ENCODE measurements at places on chromosomes 3 and 15.

DNA sequence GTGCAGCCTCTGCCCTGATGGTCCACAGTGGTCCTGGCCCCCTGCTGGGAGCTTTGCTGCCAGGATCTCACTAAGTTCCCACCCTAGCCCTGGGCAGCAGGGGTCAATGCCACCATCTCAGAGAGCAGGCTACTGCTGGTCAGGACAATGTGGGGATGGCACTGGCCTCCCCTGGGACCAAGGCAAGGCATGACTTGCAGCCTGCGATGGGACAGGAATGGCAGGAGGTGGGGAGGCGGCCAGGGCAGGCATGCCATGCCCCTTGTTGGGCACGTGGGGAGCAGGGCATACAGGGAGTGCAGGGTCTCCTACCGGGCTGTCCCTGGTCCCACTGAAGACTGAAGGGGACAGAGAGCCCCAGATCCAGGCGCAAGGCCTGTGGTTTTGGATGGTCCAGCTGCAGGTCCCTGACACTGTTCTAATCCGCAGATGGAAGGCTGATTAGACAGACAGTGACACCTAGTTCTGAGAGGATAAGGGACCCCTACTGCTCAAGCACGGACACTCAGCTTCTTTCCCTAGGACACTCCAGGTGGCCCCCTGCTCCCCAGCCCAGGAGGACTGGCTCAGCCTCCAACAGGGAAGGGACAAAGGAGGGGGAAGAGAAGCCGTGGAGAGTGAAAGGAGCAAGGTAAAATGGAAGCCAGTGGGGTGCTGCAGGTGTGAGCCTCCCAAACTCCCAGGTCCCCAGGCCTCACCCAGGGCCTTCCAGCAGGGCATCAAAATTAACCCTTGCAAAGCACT lies 69.2 kb upstream of the RPL32 start:
- no peak for DNase-seq

DNA sequence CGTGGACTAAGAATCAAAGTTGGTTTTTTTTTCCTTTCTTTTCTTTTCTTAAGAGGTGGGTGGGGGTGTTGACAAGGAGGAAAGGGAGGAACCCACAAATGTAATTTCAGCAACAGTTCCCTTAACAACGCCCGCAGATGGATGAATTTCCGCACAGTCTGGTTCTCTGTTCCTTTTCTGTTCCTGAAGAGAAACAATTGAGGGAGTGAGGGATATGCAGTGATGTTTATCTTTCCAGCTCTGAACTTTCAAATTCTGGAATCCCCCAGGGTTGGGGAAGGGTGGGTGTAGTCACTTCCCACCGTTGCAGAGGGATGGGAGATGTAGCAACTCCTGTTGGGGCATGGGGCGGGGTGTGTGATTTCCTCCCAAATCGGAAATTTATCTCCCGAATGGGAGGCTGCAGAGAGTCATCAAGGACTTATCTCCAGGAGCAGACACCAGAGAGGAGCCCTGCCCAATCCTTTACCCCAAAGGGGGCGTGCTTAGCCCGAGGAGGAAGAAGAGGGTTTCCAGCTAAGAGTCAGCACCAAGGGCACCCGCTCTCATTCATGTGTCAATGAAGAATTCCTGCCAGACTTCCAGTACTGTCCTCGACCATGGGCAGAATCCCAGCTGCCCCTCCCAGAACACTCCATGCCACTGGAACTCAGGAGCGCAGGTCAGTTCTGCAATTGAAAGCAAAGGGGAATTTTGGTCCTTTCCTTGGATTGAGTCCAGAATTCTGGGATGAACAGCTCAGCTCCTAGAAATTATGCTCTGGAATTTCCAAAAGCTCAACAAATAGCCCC lies 35.0 kb upstream of the CFAP161 start:
- no peak for DNase-seq

GRCh38 chr3:78761126-78761525 lies 1006.7 kb downstream of the ROBO1 start:
- no peak for DNase-seq

GRCh38 chr3:188602111-188602510 lies 448.2 kb downstream of the LPP start:
- DNase-seq = no peak

DNA sequence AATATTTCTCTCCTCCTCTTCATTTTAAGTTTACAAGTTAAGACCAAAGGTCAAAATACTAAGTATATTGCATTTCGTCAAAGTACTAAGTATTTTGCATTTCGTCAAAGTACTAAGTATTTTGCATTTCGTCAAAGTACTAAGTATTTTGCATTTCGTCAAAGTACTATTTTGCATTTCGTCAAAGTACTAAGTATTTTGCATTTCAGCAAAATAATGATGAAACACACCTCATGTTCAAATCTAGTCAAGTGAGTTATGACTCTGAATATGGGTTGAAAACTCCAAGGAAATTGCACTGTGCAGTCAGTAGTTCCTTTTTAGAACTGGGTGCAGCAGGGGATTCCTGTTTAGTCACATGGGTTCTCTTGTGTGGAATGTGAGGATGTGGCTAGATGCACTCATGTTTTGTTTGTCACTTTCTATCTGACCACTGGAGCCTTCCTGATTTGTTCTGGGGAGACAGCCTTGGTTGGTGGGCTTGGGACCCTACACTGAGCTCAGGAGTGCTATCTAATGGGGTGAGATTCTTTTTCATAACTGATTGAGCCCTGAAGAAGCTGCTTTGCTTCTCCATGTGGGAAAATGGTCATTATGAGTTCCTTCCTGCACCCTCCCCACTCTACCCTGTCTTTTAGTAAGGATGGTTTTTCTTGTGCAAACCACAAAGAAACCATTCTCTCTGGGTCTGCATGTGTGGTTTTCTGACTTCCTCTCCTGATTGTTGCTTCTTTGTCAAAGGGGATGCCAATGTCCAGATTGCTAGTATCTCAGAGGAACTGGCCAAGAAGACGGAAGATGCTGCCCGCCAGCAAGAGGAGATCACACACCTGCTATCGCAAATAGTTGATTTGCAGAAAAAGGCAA lies 73.4 kb downstream of the CCK start:
- no peak for DNase-seq

- no peak for DNase-seq
Measured at GRCh38 chr3:165883863-165884478, 46.7 kb upstream of the BCHE start.

- DNase-seq = no peak
Measured at GRCh38 chr3:184395320-184395660, 15.4 kb downstream of the CHRD start.

- DNase-seq = no peak
Measured at GRCh38 chr3:377158-377561, 180.6 kb downstream of the CHL1 start.

DNA sequence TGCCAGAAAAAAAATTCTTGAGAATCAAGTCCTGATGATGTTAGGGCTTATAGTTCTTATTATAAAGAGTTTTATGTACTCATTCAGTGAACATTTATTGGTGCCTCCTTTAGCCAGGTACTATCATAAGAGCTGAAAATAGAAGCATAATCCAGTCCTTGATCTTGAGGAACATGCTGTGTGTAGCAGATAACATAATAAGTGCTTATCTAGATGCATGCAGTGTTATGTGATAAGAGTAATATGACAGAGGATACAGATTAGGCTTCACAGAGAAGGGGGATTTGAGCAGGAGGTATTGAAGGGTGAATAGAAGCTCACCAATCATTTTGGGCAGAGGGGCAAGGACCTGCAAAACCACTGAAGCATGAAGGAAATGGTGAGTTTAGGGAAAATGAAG lies 1.1 kb downstream of the CCR2 start:
- no peak for DNase-seq

GRCh38 chr3:129184396-129184657 lies 631 bp upstream of the CNBP start:
- no peak for DNase-seq

GRCh38 chr3:65888980-65889706 lies 149.6 kb downstream of the MAGI1 start:
- DNase-seq = no peak

DNA sequence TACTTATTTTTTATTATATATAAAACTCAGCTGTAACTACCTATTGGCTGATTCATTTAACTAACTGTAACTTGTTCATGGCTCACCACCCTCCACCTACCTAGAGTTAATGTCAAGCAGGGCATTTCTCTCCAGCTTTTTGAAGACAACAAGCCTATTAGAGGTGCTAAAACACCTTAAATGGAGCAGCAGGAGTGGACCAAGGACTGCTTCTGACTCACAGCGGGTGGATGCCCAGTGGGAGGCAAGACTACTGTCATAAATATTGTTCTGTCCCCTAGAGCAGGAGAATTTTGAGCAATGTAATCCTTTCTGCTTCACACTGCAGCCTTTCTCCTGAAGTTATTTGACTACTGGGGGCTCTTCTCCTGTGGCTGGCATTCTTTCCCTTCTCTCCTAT lies 146.9 kb downstream of the CLSTN2 start:
- DNase-seq = no peak

DNA sequence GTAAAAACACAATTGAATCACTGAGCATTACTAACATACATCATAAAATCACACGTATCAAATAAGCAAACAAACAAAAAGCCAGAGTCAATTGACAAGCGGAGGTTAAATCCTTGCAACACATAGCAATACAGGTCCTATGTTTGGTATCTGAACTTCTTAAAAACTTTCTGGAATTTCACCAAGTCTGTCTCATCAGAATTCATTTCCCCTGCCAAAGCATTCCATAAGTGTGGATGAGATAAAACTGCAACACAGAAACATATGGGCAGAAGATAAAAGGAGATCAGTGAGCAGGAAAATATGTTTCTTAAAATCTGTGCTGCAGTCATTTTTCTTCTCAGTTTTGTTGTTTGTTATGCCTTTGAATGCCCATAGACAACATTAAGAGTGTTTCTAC lies 1155.5 kb downstream of the TBL1XR1 start:
- no peak for DNase-seq

- DNase-seq = no peak
Measured at GRCh38 chr3:49883998-49884397, 14.3 kb upstream of the CAMKV start.

DNA sequence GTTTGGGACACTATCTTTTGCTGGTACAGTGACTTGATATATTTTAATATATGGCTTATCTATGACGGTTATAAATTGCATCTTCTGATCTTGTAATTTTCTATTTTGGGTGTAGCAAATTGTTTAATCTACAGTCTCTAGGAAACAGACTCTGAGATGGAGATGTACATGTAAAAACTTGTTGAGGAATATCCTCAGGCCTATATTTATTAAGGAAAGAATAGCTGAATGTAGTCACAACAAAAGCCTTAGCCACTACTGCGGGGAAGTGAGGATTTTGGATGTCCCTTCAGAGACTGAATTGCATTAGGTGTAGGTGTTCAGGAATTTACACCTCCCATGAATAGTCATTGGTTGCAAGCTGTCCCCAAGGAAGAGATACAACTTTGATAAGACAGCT lies 13.8 kb upstream of the OR5K3 start:
- DNase-seq = no peak

DNA sequence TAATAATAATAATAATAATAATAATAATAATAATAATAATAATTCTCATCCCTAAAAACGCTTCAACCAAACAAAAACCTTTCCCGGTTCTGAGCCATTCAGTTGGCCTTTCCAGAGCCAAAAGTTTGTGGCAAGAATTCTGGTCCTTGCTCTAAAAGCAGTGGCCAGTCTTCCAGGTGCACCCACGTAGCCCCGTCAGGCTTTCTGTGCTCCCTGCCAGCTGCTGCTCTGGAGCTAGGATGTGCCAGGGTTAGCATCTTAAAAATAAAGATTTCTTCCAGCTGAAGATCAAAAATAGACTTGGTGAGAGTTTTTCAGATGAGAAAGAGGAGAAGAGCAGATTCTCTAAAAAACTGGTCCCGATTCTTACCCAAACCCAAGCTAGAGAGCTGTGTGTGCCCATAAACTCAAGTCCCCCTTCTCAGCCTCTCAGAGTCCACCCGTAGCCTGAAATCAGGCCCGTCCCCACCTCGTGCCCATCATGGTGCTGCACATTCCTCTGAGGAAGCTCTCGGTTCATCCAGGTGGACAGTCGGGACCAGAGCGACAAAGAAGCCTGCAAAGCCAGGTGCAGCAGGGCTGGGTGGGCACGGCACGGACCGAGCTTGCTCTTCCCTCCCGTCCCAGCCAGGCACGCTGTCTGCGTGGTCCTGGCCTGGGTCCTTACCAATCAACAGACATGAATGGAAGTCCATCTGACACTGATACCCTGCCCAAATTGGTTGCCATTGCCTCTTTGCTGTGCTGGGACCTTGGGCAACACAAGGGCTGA lies 155.6 kb downstream of the LRRC28 start:
- DNase-seq = no peak

DNA sequence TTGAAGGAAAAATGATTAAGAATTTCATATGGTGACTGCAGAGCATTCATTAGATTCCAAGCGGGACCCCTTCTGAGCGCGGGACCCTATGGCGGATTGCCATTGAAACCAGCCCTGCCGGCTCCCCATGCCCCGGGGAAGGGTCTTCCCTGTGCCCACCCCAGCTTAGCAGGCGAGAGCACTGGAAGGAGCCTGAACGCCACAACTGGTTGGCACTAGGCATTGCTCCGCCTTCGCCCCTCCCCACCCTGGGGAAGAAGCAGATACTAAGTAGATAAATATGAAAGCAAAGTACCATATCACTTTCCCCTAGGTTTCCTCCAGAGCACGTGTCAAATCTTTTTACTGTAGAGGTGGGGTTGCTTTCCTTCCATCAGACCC lies 70.7 kb downstream of the CYP19A1 start:
- no peak for DNase-seq

GRCh38 chr3:118406562-118406961 lies 628.1 kb downstream of the IGSF11 start:
- DNase-seq = no peak

GRCh38 chr15:59611276-59612260 lies at the start of gene GCNT3:
Gene GCNT3, plus strand, starts transcription at chr15:59611783. Its CDS starts 6,456 bp downstream, at chr15:59618239.
- DNase-seq = no peak

DNA sequence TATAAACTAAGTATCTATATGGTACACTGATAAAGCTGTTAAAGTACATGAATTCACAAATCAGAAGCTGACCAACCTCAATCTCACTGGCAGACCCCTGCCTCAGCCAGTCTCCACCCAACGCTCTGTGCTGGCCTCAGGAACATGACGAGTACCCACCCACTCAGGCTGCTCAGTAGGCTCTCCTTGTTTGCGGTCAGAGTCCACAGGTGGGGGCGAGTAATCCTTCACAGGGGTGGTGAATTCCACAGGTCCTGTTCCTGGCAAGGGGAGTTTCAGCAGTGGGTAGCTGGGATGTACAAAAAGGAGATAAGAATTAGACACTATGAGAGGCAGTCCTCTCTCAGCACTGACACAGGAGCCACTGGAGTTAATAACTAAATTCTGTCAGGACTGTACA lies 40.9 kb downstream of the SCAP start:
- DNase-seq = no peak

Measured in GOT3 (cell line).